Cardiac fibroblast (primary cell): ENCODE measurements at places on chromosomes 2 and 18.
A peak's percentile ranks its signal among the peaks of the same experiment; 100 is the strongest.

- no peak for DNase-seq
Measured at GRCh38 chr2:175698061-175698460, 304.0 kb downstream of the LNPK start.

DNA sequence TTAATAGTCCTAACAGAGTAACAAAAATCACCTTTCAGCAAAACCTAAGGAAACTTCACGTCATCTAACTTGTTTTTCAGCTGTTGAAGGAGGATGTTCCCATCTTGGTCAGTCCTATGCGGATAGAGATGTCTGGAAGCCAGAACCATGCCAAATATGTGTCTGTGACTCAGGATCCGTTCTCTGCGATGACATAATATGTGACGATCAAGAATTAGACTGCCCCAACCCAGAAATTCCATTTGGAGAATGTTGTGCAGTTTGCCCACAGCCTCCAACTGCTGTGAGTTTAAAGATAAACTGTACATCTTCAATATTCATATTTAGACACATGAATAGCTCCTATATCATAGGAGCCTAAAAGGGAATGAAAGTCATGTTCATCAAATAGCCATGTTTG, 10.5 kb downstream of the COL3A1 start:
- peak; percentile 94 for DNase-seq

- no peak for DNase-seq
Measured at GRCh38 chr2:12828980-12829379, 112.2 kb downstream of the TRIB2 start.

DNA sequence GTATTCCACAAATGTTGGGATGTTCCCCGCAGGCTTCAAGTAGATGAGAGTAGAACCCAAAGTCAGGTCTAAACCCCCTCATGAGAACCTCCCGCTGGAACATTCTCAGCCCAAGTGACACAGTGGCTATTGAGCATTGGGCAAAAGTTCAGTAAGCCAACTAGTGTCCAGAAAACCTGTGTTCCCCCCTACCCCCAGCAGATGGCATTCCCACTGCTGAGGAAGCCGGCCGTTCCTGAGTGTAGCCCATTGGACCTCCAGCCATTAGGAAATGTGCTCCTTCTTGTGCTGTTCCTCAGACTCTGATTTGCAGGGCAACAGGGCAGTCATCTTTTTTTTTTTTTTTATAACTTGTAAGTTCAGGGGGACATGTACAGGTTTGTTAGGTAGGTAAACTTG, 152.1 kb downstream of the NCK2 start:
- DNase-seq = no peak

- peak; percentile 12 for DNase-seq
Measured at GRCh38 chr2:202530038-202530437, 104.7 kb upstream of the FAM117B start.

- DNase-seq = no peak
Measured at GRCh38 chr2:240636563-240637115, 11.4 kb downstream of the GPR35 start.

DNA sequence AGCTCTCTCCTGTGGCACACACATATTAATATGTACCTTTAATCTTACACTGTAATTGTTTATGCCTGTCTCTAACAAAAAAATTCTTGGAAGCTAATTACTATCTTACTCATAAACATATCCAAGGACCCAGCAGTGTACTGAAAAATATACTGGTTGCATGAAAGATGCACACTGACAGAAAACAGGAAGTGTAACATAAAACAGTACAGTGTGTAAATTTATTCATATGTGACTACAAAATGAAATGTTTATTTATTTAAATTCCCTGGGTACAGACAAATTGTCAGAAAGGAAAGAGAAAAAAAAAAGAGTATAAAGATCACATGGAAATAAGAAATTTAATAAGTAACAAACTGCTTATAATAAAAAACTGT, 28.5 kb downstream of the TMEM131 start:
- DNase-seq = no peak

DNA sequence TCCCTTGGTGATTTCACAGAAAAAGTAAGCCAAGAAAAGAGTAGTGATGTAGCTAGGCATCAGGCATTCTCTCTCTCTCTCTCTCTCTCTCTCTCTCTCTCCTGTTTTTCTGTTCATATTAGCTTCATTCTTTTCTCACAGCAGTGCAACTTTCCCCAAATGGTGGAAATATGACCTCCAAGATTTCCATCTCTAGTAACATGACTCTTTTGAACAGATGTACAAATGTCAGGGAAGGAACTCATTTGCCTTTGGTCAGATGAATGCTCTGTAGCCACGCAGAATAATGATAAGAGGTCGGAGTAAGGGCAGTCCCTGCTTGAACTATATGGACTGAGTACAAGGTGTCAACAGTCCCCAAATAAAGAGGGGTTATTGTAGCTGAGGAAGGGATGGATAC, 316.2 kb downstream of the GALNT13 start:
- no peak for DNase-seq

- DNase-seq = no peak
Measured at GRCh38 chr18:24995755-24996154, 356.2 kb downstream of the ZNF521 start.

GRCh38 chr2:137896467-137896866, 67.8 kb upstream of the HNMT start:
- DNase-seq = no peak

GRCh38 chr18:3458952-3459853, 9.2 kb downstream of the TGIF1 start:
- peak; percentile 88 for DNase-seq

GRCh38 chr18:46385124-46385523, 271.9 kb downstream of the LOXHD1 start:
- DNase-seq = no peak

DNA sequence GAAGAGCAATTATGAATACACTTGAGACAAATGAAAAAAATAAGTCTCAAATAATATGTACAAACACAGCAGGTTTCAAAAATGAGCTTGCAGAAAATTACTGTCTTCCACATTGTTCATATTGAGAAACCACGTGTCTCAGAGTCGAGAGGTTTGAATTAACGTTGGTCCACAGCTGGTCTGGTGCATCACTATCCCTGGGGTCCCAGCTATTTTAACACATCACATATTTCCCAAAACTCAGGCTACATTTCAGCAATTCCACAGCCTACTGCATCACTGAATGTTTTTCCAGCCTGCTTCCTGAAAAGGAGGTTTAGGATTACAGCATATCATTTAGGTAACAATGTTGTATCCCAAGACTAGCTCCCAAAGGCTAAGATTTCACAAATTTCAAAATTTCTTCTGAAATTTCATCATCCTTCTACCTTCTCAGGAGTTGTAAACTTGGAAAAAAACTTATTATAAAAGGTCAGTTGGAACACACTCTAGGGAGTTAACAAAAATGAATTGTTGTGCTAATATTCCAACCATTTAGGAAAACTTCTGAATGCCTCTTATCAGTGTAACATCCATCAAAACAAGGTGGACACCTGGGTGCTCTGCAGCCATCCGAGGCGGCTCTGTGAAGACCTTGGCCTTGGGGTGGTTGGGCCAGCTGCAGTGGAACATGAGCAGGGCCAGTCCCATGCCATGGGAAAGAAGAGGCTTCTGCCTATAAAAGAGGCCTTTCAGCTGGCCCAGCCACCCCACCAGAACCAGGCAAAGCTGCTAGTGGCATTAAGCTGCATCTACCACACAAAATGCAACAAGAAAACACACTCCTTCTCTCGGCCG, 198.1 kb upstream of the RBBP8 start:
- DNase-seq = peak; percentile 61

- no peak for DNase-seq
Measured at GRCh38 chr2:113357071-113357470, 78.3 kb upstream of the PAX8 start.

GRCh38 chr2:156031121-156031520, 301.4 kb downstream of the NR4A2 start:
- no peak for DNase-seq

- peak; percentile 39 for DNase-seq
Measured at GRCh38 chr18:12656938-12657683, 796 bp downstream of the SPIRE1 start.

GRCh38 chr2:42905341-42906110, 113.1 kb upstream of the HAAO start:
- DNase-seq = no peak

DNA sequence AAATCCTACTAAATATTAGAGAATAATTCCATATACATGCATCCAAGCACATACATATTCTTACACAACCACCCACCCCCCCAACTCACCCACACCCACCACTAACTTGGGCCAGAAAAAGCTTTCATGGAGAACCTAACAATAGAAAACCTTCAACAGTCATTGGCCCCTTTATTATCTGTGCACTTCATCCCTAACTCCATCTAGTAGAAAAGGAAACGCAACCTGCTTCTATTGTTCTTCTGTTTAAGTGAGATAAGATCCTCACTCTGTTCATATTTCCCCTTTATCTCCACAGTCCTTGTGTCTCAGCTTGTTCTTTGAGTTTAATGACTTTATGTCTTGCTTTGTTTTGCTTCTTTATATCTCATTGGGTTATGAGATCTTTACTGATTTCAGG, 1740.2 kb upstream of the CELF4 start:
- DNase-seq = no peak

- no peak for DNase-seq
Measured at GRCh38 chr2:62180975-62181374, 14.9 kb upstream of the B3GNT2 start.

- DNase-seq = no peak
Measured at GRCh38 chr2:82525744-82526143, 1933.3 kb downstream of the SUCLG1 start.

DNA sequence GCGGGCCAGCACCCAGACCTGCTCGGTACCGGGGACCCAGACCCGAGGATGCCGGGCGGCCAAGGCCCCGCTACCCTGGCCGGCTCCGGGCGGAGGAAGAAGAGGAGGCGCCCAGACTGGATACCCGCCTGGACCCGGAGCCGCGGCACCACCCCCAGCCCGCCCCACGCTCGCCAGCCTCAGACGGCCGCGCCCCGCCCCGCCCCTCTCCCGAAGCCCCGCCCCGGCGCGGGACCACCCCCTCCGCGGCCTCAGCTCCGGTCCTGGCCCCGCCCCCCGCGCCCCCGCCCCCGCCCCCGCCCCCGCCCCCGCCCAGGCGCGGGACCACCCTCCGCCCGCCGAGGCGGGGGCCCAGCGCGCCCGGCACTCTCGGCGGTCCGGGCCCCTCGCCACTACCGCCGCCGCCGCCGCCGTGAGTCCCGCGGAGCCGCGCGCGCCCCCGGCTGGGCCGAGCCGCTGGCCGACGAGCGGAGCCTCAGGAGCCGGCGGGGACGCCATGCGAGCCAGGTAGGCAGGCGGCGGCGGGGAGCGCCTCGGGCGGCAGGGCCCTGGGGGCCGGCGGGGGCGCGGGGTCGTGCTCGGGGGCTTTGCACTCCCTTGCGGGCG, at the start of gene SH3BP4:
TSS of gene SH3BP4 (plus strand) at position 354 of the 606 bp plus-strand sequence. CDS start 82,986 bp downstream, outside the sequence.
- DNase-seq = peak; percentile 87

DNA sequence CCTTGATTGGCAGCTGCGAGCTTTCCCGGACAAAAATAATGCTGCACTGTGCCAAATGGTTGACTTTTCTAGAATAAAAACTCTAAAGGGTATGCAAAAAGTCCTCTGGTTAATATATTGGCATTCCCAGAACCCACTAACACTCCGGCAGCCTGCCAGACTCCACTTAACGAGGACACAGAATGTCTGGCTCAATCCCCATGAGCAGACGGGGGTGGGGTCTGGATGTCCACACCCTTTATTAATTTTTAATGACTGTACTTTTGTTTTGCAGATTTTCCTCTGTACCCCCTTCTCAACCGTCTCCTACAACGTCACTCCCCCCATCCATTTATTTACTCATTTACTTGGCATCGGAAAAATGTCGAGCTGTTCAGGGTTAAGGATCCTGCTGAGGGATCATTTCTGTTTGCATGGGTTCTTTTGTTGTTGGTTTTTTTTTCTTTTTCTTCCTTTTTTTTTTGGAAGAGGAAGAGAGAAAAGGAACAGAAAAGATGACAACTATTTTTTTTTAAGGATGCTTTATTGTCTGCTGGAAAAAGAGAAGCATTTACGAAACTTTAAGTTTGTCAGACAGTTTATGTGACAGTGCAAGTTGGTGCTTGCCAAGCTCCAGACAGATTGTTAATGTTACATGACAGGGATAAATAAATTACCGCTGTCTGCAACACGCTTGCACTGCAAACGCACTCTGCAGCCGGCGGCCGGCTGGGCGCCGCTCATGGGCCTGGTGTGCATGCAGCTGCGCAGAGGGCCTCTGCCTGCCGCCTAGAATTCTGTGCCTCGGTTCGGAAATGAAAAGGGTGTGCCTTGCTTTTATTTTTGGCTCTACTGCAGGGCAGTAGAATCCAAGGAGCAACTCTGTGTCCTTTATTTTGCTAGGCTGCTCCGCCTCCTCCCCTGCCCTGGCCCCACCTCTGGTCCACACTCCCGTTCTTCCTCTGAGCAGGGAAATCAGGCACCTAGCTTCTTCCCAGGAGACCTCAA, 3.6 kb downstream of the LDLRAD4 start:
- DNase-seq = peak; percentile 33

- DNase-seq = no peak
Measured at GRCh38 chr2:23867449-23867848, 59.5 kb downstream of the ATAD2B start.

GRCh38 chr18:2336690-2337392, 234.5 kb downstream of the METTL4 start:
- peak; percentile 8 for DNase-seq

- no peak for DNase-seq
Measured at GRCh38 chr2:217438821-217439220, 564.0 kb downstream of the TNS1 start.

DNA sequence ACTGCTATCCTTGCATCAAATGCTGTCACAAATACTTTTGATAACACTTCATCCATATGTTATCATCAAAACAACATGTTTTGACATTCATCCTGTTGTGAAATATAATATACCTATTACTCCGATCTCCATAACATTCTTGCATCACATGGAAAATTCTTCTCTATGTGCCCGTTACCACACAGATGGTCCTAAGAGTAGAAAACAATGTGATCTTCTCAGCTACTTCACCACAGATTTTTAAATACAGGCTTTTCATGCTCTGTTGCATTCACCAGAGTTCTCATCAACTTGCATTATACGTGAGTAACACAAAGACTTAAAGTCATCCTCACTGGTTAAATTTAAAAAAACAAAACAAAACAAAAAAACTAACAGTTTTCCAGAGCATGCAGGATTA, 1603.3 kb upstream of the ZEB2 start:
- no peak for DNase-seq

GRCh38 chr2:139055202-139055601, 275.0 kb upstream of the NXPH2 start:
- DNase-seq = no peak

- peak; percentile 25 for DNase-seq
Measured at GRCh38 chr2:198874472-198874858, 583.3 kb downstream of the SATB2 start.

DNA sequence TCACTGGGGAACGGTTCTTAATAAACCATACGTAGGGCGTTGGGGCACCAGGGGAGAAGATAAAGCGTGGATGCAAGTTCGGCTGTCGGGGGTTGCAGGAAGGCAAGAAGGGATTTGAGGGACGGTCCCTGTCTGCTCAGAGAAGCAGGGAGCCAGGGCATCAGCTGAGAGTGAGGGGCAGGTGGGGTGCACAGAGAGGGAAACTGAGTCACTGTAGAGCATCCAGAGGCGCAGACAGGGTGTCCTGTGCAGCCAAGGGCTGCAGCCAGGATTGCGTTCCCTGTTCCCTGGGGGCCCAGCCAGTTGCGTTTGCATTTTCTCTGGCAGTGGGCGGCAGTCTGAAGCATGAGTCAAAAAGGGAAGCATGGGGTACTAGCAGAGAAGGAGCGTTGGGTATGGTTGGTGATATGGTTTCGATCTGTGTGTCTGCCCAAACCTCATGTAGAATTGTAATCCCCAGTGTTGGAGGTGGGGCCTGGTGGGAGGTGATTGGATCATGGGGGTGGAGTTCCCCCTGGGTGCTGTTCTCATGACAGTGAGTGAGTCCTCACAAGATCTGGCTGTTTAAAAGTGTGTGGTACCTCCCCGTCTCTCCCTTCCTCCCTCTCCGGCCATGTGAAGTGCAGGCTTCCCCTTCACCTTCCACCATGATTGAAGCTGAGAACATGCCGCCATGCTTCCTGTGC, 202.9 kb downstream of the NDUFA10 start:
- no peak for DNase-seq
